ENCODE measurements at places on chromosomes 12 and 14.

GRCh38 chr12:49131894-49132461 lies 783 bp upstream of the TUBA1B start:
- no peak for DNase-seq

- no peak for DNase-seq
These were observed 61.8 kb downstream of the TESC start for GRCh38 chr12:117037289-117038022.

DNA sequence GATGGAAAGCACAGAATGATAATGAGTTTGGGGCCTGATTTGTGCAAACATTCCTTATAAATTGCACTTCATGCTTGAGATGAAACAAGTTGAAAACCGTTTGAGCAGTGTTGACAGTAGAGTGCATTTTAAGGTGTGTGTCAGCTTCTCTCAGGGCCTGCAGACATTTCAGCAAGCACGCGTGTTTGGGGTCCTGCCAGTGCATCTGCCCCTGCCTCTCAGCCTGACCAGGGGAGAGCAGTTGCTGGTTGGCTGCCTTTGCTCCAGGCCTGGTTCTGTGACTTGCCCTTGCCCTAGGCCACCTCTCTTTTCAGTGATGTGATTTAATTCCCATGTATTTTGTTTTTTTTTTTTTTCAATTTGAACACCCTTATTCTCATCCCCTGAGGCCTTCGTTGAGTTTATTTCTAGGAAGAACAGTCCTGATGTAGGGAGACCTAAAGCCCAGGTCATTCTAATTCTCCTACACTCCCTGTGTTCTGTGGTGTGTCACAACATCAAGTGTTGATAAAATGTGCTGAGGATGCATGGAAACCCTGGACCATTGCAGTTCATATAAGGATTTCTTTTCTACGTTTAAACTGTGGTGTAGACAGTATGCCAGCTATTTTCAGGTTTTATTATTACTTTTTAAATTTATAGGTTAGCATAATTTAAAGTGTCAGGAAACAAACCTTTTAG lies 40.1 kb upstream of the AMN start:
- no peak for DNase-seq

- no peak for DNase-seq
These were observed 88.1 kb upstream of the CCDC175 start for GRCh38 chr14:59664741-59665140.

GRCh38 chr12:122412851-122413433 lies 9.5 kb downstream of the CLIP1 start:
- no peak for DNase-seq

GRCh38 chr12:117527479-117527855 lies 166.0 kb upstream of the NOS1 start:
- DNase-seq = no peak

GRCh38 chr12:15882118-15882971 lies at the start of gene STRAP:
TSS of gene STRAP (plus strand) at chr12:15882387. CDS start at chr12:15882708, 321 bp downstream.
- peak; percentile 92 for DNase-seq

DNA sequence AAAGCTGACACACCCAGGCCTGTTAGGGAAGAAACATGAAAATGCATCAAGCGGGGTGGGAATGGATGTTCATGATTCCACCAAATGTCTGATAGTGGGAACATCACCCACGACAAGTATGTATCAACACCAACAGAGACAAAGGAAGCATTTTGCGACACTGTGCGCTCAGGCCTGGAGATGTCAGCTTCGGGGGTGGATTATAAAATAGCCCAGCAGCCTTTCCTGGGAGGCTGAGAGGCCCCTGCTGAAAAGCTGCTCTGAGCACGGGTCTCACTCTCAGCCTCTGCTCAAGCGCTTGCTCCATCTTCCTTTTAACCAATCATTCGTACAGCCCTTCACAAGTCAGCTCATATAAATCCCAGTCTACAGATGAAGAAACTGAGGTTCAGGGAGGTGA lies 213.5 kb downstream of the BCL11B start:
- no peak for DNase-seq

GRCh38 chr12:6314776-6315175 lies 4.3 kb downstream of the PLEKHG6 start:
- no peak for DNase-seq

- no peak for DNase-seq
These were observed 19.3 kb upstream of the NCOR2 start for GRCh38 chr12:124586756-124587155.

GRCh38 chr14:50829489-50830043 lies 1.4 kb downstream of the NIN start:
- DNase-seq = no peak

Data from HEK293T (cell line).